Neural crest cell (in vitro differentiated cells): ENCODE measurements at places on chromosomes 12 and 14.

DNA sequence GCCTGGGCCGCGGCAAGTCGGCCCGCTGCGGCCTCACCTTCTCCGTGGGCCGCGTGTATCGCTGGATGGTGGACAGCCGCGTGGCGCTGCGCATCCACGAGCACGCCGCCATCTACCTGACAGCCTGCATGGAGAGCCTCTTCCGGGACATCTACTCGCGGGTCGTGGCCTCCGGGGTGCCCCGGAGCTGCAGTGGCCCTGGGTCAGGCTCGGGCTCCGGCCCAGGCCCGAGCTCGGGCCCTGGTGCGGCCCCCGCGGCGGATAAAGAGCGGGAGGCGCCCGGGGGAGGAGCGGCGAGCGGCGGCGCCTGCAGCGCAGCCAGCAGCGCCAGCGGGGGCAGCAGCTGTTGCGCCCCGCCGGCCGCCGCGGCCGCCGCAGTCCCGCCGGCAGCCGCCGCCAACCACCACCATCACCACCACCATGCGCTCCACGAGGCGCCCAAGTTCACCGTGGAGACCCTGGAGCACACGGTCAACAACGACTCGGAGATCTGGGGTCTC is 226.2 kb upstream of the CRY1 start:
- DNase-seq: no peak

DNA sequence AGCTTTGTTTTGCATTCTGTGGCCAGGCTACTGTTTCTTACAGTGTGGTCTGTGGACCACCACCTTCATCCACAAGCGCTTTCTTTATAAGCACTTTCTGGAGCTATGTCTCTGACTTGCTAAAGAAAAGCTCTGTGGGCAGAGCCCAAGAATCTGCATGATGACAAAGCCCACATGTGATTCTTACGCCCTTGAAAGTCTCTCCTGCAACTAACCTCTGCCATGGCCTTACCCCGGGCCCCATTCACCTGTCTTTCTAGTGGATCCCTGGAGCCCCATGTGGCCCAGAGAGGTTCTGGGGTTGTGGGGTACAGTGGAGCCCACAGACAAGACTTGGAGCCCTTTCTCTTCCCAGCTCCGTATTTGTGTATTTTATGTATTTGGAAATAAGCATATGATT is 16.6 kb downstream of the PLEKHH1 start:
- no peak for DNase-seq

GRCh38 chr12:5248230-5248629 is 183.7 kb upstream of the NTF3 start:
- DNase-seq: no peak

DNA sequence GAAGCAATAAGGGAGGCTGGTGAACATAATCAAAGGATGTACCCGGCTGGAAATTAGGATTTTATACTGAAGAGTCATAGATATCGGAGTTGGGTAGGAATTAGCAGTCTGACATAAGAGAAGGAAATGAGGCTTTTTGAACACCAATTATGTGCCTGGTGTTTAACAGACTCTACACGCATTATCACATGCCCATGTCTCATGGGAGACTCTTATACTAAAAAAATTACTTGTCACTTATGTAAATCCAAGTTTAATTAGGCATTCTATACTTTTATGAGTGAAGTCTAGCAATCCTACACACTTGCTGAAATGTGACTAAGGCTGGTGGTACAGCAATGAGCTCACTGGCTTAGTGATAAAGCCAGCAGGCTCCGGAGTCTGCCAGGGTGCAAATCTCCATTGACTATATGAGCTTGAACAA is 93.5 kb downstream of the NUAK1 start:
- DNase-seq: no peak

DNA sequence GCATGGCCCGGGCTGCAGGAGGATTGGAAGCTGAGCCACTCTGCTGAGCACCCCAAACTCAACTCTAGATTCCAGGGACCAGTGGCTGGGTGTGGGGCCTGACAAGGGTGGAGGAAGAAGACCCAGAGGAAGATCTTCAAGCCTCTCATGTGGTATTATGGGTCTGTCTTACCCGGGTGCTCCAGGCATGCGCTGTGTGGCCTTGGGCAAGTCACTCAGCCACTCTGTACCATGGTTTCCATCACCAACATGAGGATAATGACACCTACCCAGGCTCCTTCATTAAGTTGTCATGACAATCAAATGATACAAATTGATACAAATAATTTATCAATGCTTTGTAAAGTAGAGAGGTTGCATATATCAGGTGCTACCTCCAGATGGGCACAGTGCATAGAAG is 41.2 kb downstream of the SMUG1 start:
- no peak for DNase-seq

DNA sequence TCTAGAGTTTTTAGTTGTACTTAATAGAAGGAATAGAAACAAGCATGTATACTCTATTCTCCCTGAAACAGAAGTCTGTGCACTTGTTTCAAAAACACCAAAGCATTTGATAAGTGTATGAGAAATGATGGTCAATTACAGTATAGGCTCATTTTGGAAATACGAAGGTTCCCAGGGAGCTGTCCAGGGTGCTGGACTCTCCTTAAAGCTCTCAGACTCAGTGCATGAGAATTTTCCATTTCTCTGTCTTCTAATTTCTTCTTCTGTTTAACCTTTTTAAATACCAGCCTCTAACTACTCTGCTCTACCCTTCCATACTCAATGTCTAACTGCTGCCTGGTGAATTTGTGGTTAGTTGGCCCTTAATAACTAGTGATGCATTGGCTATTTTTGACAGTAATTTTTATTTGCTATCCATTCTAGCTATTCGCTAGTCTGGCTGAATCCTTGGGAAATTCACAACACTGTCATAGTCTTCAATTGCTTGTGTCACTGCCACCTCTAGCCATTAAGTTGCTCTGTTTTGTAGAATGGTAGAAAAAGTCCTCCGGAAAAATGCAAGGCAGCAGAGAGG is 229.2 kb downstream of the NRXN3 start:
- DNase-seq: peak; percentile 49

GRCh38 chr12:21849878-21850277 is 75.4 kb upstream of the KCNJ8 start:
- no peak for DNase-seq

DNA sequence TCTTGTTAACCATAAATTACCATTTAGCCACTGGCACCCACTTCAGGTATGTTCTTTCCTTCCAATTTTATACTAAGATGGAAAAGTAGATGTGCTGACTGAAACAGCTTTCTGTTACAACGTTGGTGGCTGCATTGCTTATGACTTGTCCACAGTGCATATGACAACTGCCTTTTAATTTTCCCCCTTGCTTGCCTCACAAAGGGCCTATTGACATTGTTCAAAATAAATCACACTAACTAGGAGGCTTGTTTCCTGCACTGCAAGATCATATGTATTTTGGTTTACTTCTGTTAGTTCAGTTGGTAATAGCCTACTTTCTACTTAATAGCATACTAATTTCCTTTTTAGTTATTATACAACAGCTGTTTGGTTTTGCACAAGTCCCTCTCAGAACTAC is 55.4 kb downstream of the SCAF11 start:
- no peak for DNase-seq

DNA sequence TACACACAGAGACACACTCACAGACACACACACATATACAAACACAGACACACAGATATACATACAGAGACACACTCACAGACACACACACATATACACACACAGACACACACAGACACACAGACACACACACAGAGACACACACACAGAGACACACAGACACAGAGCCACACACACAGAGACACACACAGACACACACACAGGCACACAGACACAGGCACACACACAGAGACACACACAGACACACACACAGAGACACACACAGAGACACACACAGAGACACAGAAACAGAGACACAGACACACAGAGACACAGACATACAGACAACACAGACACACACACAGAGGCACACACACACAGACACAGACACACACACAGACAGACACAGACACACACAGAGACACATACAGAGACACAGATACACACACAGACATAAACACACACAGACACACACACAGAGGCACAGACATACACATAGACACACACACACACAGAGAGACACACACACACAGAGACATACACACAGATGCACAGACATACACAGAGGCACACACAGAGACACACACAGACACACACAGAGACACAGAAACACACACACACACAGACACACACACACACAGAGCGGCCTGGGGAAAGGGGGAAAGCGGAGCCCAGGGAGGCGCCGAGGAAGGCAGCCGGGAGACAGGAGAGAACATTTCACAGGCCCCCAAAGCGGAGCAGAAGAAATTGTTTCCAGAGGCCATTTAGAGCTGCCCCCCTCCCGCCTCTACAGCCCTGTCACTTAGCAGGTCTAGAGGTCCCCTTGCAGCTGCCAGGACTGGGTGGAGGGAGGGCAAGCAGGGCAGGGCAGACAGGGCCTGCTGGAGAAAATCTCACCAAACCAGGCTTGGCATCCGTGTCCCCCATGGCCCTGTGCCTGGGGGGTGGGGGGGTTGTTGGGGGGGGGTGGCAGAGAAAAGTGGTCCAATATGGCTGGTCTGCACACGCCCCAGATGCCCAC is 38.9 kb downstream of the SERPINA3 start:
- DNase-seq: no peak

DNA sequence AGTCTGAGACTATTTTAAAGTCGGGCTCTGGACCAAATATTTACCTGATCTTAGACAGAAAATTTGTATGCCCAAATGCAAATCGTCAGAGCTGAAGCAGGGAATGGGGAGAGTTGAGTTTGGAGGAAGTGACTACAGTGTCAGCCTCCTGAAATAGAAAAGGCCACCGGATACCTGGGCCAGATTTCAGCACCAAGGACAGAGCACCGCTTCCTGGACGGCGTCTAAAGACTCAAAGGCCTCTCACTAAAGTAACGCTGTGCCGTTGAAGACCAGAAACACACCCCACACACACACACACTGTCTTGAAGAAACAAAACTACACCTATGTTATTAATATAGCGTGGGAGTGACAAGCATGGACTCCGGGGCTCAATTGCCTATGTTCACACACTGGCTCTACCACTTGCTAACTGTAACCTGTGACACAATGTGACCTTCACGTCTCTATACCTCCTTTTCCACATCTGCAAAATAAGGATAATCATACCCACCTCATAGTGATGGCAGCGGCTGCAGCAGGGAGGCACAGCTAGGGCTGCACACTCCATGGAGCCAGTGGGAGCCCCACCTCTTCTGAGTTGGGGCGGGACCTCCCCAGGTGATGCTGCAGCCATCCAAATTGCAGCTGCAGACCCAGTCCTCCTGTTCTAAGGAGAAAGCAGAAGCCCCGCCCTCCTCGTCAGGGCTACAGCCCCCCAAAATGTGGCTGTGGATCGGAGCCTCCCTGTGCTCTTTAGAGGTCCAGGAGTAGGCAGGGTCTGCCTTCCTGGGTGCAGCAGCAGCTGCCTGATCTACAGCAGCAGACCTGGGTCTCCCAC is 35.6 kb downstream of the KRT76 start:
- peak; percentile 81 for DNase-seq
